Activated CD8-positive, alpha-beta memory T cell treated with anti-CD3 and anti-CD28 coated beads for 24 hours (primary cell): ENCODE measurements at places on chromosomes 12 and 14.

DNA sequence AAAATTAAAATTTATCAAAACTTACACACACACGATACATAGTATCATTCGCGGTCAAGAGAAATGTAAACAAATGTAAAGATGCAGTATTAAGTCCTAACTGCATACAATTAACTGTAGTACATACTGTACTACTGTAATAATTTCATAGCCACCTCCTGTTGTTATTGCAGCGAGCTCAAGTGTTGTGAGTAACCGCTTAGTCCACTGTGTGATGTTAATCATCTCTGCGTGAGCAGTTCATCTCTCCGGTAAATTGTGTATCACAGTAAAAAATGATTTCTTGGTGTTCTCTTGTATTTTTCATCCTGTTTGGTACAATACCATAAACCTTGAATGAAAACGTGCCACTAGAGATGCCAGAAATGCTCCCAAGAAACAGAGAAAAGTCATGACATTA is 6.5 kb downstream of the EPS8 start:
- DNase-seq, result no peak

- no peak for DNase-seq
These were observed 313.5 kb downstream of the ITPR2 start for GRCh38 chr12:26519462-26519861.

DNA sequence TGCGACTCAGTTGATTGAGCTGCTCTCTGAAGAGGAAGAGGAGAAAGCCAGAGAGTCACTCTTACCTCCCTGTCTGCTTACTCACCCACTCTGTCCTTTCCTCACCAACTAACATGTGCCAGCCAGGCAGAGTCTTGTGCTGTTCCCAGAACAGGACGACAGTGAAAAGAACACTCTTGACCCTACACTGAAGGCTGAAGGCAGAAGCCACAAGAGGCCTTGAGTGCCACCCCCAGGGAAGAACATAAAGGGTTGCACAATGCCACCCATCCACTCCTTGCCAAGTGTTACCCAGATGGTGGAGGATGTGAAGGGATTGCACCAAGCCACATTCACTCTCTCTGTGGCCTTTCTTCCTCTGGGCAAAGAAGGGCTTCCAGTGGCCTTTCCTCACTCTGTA is 12.8 kb downstream of the ABHD4 start:
- DNase-seq, result no peak

DNA sequence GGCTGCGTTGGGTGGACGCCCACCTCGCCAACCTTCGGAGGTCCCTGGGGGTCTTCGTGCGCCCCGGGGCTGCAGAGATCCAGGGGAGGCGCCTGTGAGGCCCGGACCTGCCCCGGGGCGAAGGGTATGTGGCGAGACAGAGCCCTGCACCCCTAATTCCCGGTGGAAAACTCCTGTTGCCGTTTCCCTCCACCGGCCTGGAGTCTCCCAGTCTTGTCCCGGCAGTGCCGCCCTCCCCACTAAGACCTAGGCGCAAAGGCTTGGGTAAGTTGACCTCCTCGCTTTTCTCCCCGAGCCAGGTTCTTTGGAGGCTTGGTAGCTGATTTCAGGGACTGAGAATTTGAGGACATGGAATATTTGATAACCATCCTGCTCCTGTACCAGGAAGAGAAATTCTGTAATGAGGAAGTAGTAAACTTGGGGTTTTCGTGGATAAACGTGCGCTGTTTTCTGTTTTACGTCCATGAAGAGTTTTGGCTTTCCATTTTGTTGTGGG is 530 bp downstream of the APAF1 start:
- no peak for DNase-seq

DNA sequence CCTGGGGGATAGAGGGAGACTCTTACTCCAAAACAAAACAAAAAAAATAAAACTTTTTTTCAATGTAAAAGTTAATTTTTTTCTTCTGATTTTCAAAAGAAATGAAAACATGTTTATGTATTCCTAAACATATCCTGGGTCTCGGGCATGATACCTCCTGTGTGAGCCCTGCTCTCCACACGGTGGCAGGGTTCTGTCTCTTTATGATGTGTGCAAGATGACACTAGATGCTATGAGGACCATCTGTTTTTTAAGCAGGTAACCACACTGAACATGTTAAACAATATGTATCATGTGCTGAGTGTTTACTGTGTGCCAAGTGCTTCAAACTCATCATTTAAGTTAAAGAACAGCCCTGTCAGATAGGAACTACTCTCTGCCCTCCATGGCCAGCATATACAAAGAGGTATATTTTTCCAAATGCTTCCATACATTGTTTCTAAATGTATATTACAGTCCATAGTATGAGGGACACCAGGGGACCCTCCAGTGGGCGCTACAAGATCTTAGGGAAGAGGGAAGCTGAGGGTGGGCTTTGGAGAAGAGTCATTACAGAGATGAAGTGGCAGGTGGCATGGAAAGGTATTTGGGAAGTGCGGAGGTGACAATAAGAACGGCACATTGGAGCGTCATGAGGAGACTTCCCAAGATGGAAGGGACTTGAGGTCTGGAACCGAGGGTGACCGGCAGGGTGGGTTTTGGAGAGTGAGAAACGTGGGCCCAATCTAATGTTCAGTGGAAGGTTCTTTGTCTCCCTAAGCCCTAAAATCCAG is 28.5 kb downstream of the FOS start:
- DNase-seq, result no peak
